T-helper 9 cell (primary cell): ENCODE measurements at places on chromosomes 5 and 9.

- DNase-seq: no peak
These were observed 24.6 kb downstream of the SPARC start for GRCh38 chr5:151661968-151662732.

- DNase-seq: no peak
These were observed 4.9 kb downstream of the SLC25A51 start for GRCh38 chr9:37899041-37899440.

DNA sequence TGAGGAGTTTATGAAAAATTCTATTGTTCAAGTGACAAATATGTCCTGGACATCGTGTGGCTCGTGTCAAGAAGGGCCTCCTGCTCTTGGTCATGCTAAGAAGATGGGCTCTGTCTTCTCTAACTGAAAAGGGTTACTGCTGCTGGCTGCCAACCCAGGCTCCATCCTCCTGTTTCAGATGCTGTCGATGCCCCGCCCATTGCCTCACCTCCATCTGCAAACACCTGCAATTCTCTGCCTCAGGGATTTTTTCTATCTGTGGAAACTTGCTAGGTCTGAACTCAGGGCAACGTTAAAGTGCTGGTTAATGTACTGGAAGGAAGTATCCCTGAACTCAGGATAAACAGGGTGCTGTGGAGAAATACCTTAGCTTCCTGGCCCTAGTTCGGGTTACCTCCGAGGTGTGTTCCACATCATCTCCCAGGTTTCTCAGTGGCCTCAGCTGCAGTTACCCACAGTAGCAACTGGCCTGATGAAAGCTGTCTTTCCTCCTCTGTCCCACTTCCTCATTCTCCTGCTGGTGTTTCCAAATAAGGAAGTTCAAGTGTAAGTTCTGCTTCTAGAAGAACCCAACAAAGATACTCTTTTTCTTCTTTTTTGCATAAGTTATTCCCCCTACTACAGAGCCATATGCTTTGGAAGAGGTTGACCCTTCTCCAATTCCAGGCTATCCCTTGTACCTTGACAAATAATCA lies 151.7 kb upstream of the SMIM23 start:
- no peak for DNase-seq

GRCh38 chr5:118156181-118156580 lies 832.2 kb downstream of the DTWD2 start:
- no peak for DNase-seq
